Left ventricle myocardium inferior (tissue), 1 donor: ENCODE measurements at places on chromosomes 2 and 18. TPM values are rescaled to one million over a fixed set of nuclear protein-coding genes. Genes with fewer than 3 reads are reported as not detected.

- no peaks in the 10 kb centered on the region for H3K27me3 ChIP-seq
- peaks cover 68% of the 10 kb centered on the region for H3K4me1 ChIP-seq
- no peak overlapping the region for H3K4me3 ChIP-seq
- no peak for DNase-seq
- peak overlapping the region; percentile 91 for H3K27ac ChIP-seq
- no peaks in the 10 kb centered on the region for H3K36me3 ChIP-seq
These were observed 2.6 kb upstream of the STON1 start for GRCh38 chr2:48527226-48527885.

DNA sequence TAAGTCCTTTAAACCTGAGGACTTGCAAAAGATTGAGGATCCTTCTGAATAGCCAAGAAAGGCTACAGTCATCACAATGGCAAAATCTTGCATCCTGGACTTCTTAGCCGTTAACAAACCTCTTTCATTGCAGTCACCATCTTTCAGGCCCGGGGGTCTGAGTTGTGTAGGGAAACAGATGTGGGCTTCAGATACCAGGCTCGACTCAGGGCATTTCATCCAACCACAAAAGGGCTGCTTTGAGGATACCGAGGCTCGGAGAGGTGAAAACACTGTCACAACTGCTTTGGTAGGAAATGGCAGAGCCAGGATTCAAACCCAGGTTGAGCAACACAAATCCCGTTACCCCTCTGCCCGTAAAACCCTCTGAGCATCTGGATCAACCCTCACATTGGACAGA, 147.4 kb downstream of the TFCP2L1 start:
- no peaks in the 10 kb centered on the region for H3K4me1 ChIP-seq
- H3K36me3 ChIP-seq = no peaks in the 10 kb centered on the region
- no peak for DNase-seq
- no peaks in the 10 kb centered on the region for H3K27me3 ChIP-seq
- H3K27ac ChIP-seq = no peak overlapping the region

DNA sequence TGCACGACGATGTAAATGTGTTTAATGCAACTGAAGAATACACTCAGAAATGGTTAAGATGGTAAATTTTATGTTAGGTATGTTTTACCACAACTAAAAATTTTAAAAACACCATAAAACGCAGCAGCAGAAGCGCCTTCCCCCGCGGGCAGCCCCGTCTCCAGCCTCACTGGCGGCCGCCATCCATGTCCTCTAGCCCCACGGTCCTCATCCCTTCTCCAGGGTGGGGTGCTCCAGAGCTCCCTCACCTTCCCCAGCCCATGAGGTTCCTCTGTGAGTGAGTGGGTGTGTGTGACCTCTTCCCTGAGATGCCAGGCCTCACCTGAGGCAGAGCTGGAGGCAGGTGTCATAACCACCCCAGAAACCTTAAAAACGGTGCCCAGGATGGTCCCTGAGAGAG, 17.0 kb downstream of the INHBB start:
- no peak overlapping the region for H3K27ac ChIP-seq
- peaks cover 14% of the 10 kb centered on the region for H3K4me1 ChIP-seq
- H3K36me3 ChIP-seq = no peaks in the 10 kb centered on the region
- H3K27me3 ChIP-seq = peaks cover 2% of the 10 kb centered on the region
- no peak for DNase-seq

DNA sequence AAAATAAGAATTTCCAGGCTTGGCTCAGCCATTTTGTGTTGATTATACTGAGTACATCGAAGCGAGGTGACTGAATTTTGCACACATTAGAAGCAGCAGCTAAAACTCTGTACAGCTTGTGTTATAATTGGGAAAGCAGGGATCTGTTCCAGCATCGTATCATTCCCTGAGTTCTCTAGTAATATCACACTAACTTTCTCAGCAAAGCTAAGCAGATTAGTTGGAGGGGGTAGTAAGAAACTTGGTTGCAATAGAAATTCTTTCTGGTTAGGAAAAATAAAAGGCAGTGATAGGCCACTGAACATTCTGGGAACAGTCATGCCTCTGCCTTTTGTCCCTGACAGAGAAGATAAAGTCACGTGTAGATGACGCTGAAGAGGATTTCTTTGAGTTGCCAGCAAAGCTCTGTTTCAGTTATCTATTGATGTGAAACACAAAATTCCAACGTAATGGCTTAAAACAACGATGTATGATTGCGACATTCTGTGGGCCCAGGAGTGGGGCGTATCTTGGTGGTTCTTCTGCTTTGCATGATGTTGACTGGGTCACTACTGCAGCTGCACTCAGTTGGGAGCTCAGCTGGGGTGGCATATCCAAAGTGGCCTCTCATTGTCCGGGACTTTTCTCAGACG, 202.1 kb upstream of the MEX3C start:
- peaks cover 15% of the 10 kb centered on the region for H3K4me1 ChIP-seq
- no peak overlapping the region for H3K27ac ChIP-seq
- no peaks in the 10 kb centered on the region for H3K27me3 ChIP-seq

DNA sequence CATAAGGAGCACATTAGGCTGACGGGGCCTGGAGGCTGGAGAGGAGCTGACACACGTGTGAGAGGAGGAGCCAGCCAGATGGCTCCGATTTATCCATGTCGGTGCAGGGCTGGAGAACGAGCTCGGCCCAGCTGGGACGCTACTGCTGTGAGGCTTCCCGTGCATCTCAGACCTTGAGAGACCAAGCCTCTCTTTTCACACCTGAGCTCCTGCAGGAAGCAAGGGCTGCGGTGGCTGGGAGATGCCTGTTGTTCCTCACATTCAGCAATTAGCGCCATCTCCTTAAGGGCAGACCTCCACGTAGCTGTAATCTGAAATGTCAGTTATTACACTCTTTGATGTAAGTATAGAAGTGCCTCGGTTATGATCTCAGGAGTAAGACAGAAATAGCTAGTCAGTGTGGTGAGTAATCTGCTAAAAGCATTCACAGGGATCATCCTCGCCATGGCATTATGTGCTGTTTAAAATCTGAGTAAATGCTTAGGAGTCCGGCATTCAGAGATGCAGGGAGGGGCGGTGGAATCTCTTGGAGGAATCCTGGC, 107.9 kb downstream of the PRKCE start:
- H3K36me3 ChIP-seq = no peaks in the 10 kb centered on the region
- H3K4me1 ChIP-seq = peaks cover 28% of the 10 kb centered on the region
- H3K4me3 ChIP-seq = peak overlapping the region; percentile 28
- H3K27ac ChIP-seq = peak overlapping the region; percentile 4

HAAO gene
- 2.3 TPM for total RNA-seq

DNA sequence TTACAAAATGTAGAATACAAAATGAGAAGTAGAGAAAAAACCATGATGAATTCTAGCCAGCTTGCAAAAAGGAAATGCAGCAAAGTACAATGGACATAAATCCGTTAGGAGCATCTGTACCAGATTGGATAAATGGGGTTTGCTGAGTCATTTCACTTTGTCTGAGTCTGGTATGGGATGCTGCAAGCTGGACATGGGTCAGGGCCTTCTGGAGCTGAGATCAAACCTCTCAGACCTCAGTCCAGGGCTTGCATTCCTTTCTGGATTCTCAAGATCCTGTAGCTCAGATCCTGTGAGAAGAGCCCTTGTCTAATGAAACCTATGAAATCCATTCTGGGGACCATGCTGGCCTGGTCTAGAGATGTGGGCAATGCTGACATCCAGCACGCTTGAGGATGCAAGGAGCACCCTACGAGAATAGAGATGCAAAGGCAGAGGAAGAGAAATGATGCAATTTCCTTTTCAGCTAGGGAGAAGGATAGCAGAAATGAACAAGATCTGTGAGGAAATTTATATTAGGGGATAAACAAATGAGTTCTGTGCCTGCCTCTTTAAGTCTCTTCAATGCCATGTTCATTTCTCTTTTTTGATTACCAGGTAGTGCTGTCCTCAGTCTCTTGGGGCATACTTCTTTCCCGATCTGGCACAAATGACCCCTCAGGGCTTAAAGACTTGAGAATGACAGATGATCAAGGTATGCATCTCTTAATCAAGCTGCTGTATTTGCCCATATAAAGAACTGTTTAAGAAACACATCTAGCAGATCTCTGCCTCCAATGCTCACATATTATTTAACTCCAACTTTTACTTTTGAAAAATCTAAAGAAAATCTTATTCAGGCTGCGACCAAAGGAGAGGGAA, 230.4 kb downstream of the MEIS1 start:
- H3K27ac ChIP-seq = no peak overlapping the region
- no peak overlapping the region for H3K4me3 ChIP-seq
- H3K36me3 ChIP-seq = no peaks in the 10 kb centered on the region

PLEK gene
- 4.8 TPM for total RNA-seq

CFAP221 gene
- total RNA-seq = 1.0 TPM

DNA sequence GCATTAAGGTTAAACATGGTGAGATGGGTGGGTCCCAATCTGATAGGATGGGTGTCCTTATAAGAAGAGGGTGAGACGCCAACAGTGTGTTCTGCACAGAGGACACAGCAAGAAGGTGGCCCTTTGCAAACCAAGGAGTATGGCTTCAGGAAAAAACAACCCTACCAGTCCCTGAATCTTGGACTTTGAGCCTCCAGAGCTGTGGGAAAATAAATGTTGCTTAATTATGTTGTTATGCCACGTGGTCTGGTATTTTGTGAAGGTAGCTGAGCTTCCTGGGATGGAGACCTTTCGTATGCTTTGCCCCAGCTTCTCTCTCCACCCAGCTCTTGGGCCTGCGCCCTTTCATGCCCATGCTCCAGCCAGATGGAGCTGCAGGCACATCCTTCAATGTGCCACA, 114.2 kb upstream of the EPC2 start:
- H3K36me3 ChIP-seq = no peaks in the 10 kb centered on the region
- peaks cover 5% of the 10 kb centered on the region for H3K27me3 ChIP-seq
- DNase-seq = no peak
- H3K4me3 ChIP-seq = no peak overlapping the region

GRCh38 chr2:196934672-196935071, 8.2 kb upstream of the PGAP1 start:
- no peaks in the 10 kb centered on the region for H3K27me3 ChIP-seq
- no peak for DNase-seq
- H3K36me3 ChIP-seq = no peaks in the 10 kb centered on the region
- H3K27ac ChIP-seq = no peak overlapping the region

RBFA gene
- total RNA-seq = 22.8 TPM

DNA sequence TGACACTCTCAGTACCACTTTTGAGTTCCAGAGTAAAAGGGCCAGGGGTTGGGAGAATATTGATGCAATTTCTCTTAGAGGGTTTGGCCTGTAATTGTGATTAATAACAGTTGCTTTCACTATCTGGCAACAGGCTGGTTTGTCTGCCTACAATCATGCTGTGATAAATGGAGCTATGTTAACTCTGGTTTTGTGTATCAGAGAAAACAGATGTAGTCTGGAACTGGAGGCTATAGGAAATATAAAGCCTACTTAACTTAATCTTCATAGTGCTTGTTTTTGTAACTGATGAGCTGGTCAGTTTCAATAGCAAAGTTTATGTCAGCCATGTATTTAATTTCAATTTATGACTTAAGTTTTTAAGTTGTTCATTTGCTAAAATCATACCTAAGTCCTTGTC, 138.0 kb downstream of the AGPS start:
- H3K36me3 ChIP-seq = no peaks in the 10 kb centered on the region
- no peak overlapping the region for H3K4me3 ChIP-seq
- DNase-seq = no peak
- H3K27ac ChIP-seq = no peak overlapping the region
- H3K27me3 ChIP-seq = no peaks in the 10 kb centered on the region

TBR1 gene
- total RNA-seq = not detected

DNA sequence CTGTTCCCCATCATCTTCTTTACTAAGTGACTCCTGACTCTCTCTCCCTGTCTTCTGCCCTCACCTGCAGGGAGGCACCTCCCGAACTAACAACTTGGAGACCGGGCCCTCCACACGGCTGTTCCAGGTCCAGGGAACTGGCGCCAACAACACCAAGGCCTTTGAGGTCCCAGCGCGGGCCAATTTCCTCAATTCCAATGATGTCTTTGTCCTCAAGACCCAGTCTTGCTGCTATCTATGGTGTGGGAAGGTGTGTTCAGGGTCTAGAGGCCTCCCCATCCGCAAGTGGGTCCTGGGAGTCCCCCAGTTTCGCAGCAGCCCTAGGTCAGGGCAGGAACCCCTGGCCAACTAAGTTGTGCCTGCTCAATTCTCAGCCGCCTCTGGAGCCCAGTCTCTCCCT, 15.5 kb downstream of the VIL1 start:
- H3K27me3 ChIP-seq = no peaks in the 10 kb centered on the region
- no peak for DNase-seq
- H3K36me3 ChIP-seq = no peaks in the 10 kb centered on the region
- no peaks in the 10 kb centered on the region for H3K4me1 ChIP-seq
- no peak overlapping the region for H3K4me3 ChIP-seq

DNA sequence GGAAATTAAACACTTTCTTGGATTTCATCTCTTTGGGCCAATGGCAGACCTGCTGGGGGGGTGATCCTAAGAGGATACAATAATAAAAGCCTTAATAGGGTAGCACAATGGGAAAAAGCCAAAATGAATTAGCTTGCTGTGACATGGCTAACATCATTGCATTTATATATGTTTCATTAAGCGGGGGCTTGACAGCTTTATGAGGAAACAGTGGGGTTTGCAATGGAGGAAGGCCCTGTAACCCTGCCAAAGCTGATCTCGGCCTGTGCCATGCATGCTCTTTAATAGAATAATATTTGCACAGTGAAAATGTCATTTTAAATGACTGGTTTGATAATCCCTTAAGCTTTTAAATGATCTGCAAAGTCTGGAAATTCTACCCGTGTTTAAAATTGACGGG, 291.5 kb downstream of the SLC4A3 start:
- DNase-seq = no peak
- no peak overlapping the region for H3K27ac ChIP-seq
- H3K36me3 ChIP-seq = no peaks in the 10 kb centered on the region

- peak overlapping the region; percentile 67 for H3K27ac ChIP-seq
- no peaks in the 10 kb centered on the region for H3K27me3 ChIP-seq
- DNase-seq = no peak
- peaks cover 20% of the 10 kb centered on the region for H3K4me1 ChIP-seq
These were observed 35.2 kb downstream of the ST3GAL5 start for GRCh38 chr2:85853499-85854165.

REG3A gene
- total RNA-seq = not detected

DNA sequence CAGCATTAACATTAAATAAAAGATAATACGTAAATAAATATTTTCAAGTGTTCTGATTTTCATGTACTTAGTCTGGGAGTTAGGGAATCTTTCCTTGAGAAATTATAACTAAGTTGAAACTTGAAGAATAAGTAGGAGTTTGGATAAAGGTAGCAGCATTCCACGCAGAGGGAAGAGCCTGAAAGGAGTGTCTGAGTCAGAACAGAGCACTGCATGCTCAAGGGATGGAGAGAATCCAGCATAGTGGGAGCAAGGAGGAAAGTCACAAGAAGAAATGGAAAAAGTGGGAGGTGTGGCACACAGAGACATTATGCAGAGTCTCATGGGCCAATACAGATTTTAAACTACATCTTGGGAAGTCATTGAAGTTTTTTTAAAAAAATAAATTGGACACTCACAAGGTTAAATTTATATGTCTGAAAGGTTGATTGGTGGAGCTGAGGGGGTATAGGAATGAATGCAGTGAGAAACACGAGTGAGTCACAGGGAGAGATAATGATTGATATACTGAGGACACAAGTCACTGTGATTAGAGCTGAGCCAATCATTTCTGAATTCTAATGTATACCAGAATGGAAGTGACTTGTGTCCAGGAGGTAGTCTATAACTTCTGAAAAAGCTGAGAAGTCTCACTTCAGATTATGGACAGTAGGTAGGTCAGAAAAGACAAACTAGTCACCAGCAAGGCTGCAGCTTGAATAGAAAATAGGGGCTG, 66.9 kb downstream of the ICOS start:
- no peak overlapping the region for H3K4me3 ChIP-seq
- peaks cover 23% of the 10 kb centered on the region for H3K27me3 ChIP-seq
- no peaks in the 10 kb centered on the region for H3K4me1 ChIP-seq
- no peaks in the 10 kb centered on the region for H3K36me3 ChIP-seq

LYG1 gene
- total RNA-seq = 0.58 TPM
